ENCODE measurements at places on chromosomes 6 and 20.

DNA sequence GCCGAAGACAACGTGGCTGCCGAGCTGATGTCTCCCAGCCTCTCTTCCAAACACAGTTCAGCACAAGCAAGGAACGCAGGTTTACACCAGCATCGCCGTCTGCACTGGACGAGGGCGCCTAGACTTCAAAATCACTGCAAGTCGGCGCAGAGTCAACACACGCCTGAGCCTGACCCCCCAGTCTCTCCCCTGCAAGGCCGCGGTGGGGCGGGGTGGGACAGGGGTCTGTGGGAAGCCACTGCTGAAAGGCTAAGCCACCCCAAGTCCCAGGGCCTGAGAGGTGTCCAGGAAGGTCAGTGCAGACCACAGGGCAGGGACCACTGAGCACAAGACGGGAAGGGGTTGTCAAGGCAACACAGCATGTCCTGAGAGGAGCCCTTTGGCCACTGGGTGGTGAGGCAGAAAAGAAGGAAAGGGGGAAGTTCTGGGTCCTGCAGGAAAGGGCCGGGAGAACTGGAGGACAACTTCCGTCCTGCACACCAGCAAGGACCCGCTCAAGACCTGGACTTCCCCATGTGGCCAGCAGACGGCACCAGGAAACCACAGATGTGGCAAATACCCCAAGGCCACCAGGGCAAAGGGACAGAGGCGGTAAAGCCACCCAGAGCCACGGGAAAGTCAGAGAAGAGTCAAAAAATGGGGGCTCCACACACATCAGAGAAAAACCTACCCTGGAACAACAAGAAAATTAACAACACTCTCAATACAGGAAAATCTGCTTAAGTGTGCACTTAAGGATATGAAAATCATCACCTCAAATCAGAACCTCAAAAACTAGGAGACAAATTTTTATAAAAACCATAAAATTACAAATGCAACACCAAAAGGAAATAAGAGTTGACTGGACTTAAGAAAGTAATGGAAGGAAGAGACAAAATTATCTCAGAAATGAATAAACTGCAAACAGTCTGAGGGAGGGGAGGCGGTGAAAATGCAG lies 84.8 kb downstream of the TAF4 start:
- no peak for DNase-seq

- DNase-seq: no peak
Measured at GRCh38 chr6:106959985-106960384, 14.5 kb downstream of the CD24 start.

- no peak for DNase-seq
Measured at GRCh38 chr6:22681761-22682160, 112.4 kb downstream of the HDGFL1 start.

- DNase-seq: no peak
Measured at GRCh38 chr20:22924949-22925612, 110.0 kb upstream of the SSTR4 start.

- DNase-seq: no peak
Measured at GRCh38 chr6:48619771-48620170, 508.8 kb upstream of the PTCHD4 start.

GRCh38 chr6:80211286-80211685 lies 104.8 kb downstream of the BCKDHB start:
- no peak for DNase-seq

- no peak for DNase-seq
Measured at GRCh38 chr6:132400555-132400882, 756 bp downstream of the MOXD1 start.

GRCh38 chr6:168641446-168641845 lies 200.5 kb downstream of the SMOC2 start:
- DNase-seq: no peak

DNA sequence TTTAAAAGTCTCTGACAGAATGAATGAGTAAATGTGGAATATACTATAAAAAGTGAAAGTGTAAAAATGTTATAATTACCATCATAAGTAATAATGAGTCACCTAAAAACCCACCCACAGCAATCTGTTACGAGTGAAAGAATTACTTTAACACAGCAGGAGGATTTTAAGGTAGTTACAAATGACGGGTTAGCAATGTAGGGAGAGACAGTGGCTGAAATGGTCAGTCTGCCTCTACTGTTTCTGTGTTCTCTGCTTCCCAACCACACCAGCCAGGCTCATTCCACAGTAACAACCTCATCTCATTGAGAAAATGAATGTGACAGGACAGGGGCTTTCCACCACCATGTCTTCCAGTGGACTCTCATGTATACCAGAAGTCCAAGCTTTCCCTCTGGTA lies 124.4 kb upstream of the KCNK16 start:
- DNase-seq: no peak

- no peak for DNase-seq
Measured at GRCh38 chr6:35179901-35180535, 33.7 kb upstream of the SCUBE3 start.
